ENCODE measurements at places on chromosomes 1 and 21.

DNA sequence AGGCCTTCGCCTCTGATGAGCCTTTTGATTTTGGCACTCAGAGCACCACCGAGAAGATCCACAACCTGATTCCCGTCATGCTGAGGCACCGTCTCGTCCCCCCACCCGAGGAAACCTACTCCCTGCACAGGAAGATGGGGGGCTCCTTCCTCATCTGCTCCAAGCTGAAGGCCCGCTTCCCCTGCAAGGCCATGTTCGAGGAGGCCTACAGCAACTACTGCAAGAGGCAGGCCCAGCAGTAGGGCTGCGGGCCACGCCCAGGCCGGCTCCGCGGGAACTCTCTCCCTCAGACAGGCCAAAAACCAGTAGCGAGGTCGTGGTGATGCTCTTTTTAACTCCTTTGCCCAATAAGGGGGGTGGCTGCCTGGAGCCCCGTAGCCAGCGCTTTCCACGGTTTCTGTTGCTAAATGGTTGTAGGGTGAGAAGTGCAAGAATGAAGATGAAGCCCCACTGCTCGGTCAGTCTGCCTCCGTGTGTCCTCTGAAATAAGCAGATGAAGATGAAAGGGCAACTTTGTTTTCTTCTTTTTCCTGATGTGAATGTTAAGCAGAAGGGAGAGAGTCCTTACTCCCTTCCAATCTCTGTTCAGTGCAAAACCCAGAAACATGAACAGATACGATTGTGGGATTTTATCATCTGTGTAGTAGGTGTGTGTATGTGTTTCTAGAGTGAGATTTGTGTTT is 46.5 kb downstream of the COQ8A start:
- DNase-seq: no peak

- DNase-seq: no peak
Observed at GRCh38 chr21:29217818-29218291, 80.9 kb upstream of the BACH1 start.

- peak; percentile 98 for DNase-seq
Observed at GRCh38 chr1:22052115-22053016, at the start of gene CDC42. CDC42 (plus strand) TSS chr1:22052709; CDS start chr1:22078479, 25,770 bp downstream.

- no peak for DNase-seq
Observed at GRCh38 chr1:177912991-177913390, 56.9 kb downstream of the SEC16B start.

GRCh38 chr1:12511516-12512468 is 106.2 kb downstream of the DHRS3 start:
- DNase-seq: no peak

GRCh38 chr1:208536212-208536611 is 292.0 kb upstream of the PLXNA2 start:
- DNase-seq: no peak

DNA sequence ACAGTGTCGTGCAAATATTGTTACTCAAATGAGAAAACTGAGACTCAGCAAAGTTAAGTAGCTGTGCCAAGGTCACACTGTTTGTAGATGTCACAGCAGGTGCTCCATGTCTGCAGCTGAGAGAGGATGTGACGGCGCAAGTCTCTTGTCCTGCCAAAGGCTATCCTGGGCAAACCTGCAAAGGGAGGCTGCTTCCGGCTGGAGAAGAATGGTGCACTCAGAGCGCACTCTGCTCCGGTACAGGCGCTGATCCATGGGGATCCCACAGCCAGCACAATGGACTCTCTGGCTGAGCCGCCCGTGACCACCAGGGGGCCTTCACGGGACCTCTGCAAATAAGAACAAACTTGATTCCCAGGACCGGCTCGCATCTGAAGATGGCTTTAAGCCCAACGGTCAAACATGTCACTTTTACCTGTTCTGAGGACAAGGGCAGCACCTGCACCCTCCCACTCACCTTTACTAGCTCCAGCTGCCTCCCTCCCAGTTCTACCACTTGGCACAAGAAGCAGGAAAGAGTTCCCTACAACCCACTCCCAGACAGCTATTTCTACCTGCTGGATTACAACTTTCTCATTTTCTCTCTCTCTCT is 21.9 kb downstream of the RD3 start:
- DNase-seq: no peak

DNA sequence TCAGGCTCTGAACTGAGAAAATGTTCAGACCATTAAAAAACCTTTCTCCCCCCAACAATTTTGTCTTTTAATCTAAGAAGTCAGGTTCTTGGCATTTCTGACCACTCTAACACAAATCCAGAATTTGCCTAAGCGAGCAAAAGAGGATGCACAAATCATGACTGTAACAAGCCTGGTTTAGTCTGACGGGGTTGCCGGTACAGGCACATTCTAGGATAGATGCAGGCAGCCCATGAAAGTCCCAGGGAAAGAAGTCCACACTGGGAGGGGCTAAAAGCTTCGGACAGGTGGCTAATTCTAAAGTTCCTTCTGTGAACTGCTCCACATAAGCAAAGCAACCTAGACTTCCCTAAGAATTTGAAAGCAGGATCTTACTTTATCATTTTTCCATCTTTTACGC is 48.0 kb upstream of the KCNE1 start:
- DNase-seq: no peak

- DNase-seq: peak; percentile 37
Observed at GRCh38 chr1:225849925-225850324, 32.3 kb downstream of the TMEM63A start.

DNA sequence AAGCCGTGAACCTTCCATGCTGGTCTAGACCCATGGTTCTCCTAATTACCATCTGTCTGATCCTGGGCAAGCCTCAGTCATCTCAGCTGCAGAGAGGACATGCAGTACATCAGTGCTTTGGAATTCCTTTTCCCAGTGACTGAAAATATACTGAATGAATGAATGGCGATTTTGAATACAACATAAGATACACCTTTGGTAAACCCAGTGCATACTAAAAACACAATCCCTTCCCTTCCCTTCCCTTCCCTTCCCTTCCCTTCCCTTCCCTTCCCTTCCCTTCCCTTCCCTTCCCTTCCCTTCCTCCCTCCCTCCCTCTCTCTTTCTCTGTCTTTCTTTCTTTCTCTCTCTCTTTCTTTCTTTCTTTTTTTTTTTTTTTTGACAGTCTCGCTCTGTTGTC is 21.3 kb upstream of the PLXNA2 start:
- no peak for DNase-seq

GRCh38 chr1:216425577-216425976 is 2.3 kb upstream of the USH2A start:
- no peak for DNase-seq

DNA sequence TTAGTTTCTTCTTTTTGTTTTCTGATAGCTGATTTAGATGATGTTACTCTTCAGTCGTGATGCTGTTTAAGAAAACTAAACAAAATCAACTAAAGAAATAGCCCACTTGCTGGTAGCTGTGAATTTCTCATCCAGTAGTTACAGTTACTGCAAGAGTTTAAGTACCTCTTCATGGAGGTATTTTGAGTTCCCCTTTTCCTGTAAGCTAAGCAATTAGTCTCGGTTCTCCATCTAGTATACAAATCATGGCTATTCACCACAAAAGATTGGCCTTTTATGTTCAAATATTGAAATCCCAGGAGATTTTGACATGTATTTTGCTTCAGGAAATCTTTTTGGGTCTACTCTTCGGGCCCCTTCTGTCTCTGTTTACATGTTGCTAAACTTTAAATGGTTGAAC is 31.1 kb downstream of the HUNK start:
- no peak for DNase-seq

- DNase-seq: no peak
Observed at GRCh38 chr1:1927751-1928150, 8.7 kb upstream of the TMEM52 start.

DNA sequence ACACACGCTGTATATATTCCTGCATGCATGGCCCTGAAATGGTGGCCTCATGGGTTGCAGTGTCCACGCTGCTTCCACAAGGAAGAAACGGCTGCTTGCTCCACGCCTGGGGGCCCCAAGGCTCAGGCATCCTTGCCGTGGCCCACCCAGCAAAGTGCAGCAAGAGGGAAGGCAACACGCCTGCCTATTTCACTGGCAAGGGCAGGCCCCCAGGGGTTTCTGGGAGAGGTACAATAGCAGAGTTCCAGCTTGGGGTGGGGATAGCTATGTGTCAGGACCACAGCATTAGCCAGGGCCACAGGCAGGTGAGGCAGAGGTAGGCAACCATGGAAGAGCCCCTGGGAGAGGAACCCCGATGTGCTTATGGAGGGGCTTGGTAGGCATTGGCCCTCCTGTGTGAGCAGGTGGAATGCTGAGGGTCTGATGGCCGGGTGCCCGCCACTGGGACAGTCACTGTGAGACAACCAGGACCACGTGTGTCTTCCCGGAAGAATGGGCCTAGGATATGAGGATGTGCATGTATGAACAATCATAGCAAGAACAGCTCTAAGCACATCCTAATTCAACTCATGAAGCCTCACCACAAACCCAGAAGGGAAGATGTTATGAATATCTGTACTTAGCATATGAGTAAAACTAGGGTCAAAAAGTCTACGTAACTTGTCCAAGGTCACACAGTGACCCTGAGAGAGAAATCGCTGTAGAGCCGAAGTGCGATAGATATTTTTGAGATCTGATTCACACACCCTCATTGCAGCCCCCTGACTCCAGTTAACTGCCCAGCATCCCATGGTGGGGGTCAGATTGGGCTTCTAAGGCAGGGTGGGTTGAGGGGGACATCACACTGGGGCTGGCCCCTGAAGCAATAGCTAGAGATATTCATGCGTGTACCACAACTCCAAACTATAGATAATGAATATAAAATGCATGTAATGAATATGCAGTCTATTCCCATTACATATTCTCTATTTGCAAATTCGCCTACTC is 11.8 kb downstream of the TFF2 start:
- DNase-seq: no peak

GRCh38 chr1:54579337-54579781 is 31.3 kb downstream of the ACOT11 start:
- DNase-seq: no peak

DNA sequence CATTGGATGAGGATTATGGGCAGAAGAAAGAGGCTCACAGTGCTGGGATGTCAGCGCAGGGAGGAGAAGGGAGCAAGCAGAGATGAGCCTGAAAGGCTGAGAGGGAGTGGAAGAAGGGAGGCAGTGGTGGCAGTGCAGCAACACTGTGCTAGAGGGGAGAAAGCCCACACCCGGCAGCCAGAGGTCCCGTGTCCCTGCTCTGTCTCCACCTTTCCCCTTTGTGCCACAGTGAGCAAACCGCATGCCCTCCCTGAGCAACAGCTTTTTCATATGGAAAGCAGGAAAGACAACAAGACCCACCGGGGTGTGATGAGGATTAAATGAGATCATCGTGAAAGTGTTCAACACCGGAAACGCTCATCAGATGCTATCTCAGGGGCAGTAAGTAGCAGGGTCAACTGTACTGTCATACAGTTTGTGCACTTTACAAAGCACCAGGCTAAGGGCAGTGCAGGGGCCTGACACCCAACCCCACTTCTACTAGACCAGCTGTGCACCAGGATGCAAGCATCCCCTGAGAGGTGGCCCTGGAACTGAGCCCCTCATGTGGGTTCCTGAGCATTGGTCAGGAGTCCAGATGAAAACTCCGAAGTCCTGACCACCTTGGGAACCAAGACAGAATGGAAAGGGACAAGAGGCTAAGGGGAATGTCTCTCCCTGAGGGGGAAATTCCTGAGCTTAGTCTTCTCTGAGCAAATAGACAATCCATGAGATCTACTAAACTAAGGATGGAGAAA is 9.1 kb downstream of the NHLH1 start:
- no peak for DNase-seq

DNA sequence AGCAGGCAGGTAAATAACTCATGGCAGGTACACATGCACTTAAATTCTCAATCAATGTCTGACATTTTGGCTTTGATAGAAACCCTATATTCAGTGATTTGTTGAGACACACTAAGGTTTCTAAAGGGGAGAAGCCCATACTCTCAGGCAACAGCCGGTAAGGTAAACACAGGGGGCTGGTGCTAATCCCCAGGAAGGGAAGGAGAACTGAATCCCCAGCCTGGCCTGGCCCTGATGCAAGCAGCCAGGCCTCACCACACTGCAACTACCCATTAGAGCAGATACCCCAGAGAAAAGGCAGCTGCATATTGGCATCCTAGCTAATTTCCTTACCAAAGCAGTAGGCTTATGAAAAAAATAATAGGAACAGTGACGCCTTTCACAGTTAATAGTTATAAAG is 116.5 kb upstream of the LRRC7 start:
- no peak for DNase-seq

DNA sequence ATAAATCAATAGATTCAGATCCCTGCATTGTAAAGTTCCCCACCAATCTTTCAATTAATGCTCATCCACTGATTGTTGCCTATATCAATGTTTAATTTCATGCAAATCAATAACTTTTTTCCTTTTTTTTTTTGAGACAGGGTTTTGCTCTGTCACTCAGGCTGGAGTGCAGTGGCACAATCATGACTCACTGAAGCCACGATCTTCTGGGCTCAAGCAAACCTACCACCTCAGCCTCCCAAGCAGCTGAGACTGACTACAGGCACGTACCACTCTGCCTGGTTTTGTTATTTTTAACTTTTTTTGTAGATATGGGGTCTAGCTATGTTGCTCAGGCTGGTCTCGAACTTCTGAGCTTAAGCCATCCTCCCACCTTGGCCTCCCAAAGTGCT is 25.7 kb downstream of the DIO1 start:
- DNase-seq: no peak

- DNase-seq: no peak
Observed at GRCh38 chr1:1275836-1276235, 2.2 kb upstream of the UBE2J2 start.

GRCh38 chr1:63794939-63795378 is 21.1 kb downstream of the ROR1 start:
- no peak for DNase-seq

DNA sequence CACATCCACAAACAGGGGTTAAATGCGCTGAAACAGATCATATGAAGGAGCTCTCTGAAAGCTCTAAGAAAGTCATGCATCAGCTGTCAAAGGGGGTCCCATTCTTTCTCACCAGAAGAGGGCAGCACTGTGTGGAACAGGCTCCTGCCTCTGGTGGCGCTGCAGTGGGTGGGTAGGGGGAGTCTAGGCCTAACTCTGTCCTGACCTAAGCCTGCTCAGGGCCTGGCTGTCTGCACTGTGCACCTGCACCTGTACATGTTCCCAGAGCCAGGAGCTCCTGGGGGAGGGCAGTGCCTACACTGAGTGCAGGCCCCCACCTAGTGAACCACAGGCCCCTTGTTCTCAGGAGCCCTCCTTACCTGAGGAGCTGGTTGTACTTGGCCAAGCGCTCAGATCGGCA is 16.0 kb downstream of the ENO1 start:
- DNase-seq: no peak

DNA sequence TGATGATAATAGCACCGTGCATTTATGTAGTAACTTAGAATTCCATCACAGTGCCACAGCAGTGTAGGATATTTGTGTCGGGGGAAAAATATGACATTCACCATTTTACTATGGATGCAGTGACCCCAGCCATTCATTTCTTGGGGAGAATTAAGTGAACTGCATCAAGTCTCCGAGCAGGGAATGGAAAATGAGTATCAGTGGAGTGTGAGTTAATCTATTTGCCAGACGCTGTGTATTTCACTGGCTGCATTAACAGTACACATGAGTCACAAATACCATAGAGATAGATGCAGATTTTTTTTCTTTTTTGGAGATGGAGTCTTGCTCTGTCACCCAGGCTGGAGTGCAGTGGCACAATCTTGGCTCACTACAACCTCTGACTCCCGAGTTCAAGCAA is 33.8 kb upstream of the SLC45A1 start:
- DNase-seq: no peak

GRCh38 chr1:248589334-248589733 is 8.2 kb downstream of the OR2T10 start:
- DNase-seq: no peak

GRCh38 chr1:1437033-1437903 is 1.8 kb downstream of the VWA1 start:
- no peak for DNase-seq
